ENCODE measurements at places on chromosomes 7 and 10. TPM values are rescaled to one million over a fixed set of nuclear protein-coding genes. Genes with fewer than 3 reads are reported as not detected.

DNA sequence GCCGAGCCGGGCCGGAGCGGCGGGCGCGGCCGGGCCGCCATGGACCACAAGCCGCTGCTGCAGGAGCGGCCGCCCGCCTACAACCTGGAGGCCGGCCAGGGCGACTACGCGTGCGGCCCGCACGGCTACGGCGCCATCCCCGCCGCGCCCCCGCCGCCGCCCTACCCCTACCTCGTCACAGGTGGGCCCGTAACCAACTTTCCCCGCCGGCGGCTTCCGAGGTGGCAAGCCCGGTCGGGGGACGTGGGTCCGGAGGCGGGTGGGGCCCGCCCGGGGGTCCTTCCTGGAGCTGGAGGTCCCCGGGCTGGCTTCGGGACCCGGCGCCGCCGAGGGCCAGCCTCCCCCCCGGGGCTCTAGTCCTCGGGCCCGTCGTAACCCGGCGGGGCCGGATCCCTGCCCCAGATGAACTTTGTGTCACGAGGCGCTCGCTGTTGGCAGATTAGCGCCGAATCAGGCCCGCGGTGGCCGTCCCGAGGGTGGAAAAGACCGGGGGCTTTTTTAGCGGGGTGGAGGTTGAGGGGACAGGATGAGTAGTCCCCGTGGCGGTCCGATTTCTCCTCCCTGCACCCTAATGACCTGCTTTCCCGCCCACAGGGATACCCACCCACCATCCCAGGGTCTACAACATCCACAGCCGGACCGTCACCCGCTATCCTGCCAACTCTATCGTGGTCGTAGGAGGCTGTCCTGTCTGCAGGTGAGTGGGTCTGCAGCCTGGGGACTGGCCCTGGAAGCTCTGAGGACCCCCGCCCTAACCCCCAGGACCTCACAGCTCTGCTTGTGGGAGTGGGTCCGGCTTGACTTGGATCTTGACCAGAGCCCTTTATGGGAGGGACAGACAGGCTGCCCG is 496 bp downstream of the BRI3 start:
- peak; percentile 82 for DNase-seq

The OGDH gene
- total RNA-seq: 789 TPM

GRCh38 chr10:36840788-36841187 is 284.6 kb upstream of the ANKRD30A start:
- no peak for DNase-seq

DNA sequence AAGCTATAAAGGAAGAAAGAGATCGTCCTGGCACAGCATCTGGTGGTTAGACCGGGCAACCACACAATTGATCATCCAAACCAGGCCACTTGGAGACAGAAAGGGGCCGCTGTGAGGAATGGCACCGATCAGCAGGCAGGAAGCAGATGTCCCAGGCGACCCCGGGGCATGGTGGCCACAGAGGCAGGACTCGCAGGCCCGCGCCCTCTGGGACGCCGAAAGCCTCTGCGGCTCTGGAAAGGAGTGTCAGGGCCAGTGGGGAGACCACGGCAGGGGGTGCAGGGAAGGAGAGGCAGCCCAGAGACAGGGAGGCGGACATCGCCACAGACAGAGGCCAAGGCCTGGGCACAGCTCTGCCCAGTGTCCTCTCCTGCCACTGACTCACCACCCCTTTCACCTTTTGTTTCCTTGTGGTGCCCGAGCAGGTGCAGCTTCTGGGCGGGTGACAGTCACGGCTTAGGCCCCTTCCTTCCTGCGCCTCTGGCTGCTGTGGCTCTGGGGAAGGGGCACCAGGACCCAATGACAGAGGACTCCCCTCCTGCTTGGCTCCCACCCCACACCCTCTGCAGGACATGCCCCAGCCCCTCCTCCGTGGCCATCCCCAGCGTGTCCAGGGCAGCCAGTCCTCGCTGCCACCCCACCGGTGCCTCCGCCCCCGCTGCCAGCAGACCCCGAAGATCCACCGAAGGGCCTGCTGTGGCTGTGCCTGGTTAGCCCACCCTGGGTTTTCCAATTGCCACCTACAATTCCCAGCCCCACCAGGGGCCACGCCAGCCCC is 10.9 kb downstream of the STK32C start:
- no peak for DNase-seq

The FLNC gene
- 843 TPM for total RNA-seq

- DNase-seq: no peak
These were observed 19.5 kb downstream of the C10orf67 start for GRCh38 chr10:23325132-23325531.

The DPCD gene
- total RNA-seq: 18.4 TPM

DNA sequence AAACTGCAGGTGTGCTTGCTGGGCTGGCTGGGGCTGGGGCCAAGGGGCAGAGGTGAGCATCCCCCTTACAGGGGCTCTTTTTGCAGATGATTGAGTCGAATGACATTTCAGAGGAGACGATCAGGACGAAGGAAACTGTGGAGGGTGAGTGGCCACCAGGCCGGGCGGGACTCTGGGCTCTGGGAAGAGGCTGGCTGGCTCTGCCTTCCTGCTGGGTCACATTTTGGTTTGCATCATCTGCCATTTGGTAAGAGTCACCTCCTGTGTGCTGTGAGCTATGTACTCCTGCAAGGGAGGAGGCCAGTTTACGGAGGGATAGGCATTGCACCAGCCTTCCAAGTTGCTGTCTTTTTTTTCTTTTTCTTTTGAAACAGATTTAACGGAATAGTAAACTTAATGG is 73.0 kb upstream of the GTF2IRD1 start:
- DNase-seq: no peak

DNA sequence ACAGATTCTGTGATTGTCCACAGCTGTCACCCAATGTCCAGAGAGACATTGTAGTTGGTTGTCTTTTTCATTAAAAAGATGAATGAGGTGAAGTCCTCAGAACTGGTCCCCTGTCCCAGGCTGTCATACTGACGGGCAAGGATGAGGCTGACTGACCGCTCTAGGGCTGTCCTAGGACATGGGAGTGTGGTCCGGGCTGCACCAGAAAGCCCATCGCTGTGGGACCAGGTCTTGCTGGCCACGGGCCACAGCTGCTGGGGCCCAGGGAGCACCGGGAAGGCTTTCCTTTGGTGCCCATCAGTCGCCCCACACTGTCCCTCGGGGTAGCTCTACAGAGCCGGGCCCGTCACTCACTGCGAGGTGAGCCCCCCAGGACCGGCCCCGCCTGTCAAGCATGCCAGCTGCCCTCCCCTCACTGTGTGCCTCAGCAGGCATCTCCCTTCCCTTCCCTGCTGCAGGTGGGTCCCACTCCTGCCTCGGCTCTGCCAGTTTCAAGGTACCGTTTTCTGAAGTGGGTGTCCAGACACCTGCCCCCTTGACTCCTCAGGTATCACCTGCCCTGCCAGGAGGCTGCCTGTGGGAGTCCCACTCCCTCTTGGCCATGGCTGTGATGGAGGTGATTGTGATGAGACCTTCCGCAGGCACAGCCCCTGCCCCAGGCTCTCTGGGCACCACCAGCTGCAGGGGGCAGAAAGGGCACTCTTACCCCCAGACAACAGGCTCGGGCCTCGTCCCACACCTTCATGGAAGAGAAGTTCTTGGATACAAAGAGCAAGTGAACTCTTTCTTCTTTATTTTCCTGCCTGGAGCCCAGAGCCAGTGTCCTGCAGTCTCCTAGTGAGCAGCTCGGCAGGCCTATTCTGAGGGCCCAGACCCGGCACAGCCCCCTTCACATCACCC is 21.7 kb downstream of the LRRC27 start:
- DNase-seq: no peak

The SLC26A3 gene
- total RNA-seq: 0.35 TPM

The ATG9B gene
- total RNA-seq: not detected

The GBX1 gene
- 0.29 TPM for total RNA-seq

GRCh38 chr10:72883861-72884260 is 9.7 kb upstream of the OIT3 start:
- no peak for DNase-seq

DNA sequence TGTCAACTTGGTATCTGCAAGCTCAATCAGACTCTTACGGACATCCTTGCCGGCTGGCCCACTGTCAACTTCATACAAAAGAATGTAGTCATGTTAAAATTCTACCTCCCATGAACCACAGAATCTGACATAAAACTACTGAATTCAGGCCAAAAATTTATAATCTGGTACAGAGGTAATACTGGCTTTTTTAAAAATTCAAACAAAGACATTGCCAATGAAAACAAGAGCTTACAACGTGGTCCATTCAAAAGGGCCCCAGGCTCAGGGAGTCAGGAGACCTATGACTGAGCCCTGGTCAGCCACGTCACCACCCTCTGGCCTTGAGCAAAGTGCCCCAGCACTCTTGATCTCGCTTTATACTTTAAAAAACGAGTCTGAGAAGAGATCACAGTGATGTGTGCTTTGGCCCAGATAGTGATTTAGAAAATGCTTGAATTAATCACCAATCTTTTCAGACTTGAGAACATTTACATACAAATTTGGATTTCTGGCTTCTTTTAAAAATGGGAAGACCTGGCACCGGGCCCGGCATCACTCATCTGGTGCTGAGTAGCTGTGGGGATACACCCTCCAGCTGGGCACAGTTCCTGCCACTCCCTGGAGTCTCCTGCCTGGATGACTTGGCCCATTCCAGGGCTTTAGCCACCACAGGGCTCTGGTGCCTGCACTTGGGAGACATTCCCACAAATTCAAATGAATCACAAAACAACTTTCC is 94.1 kb downstream of the PIP4K2A start:
- peak; percentile 58 for DNase-seq

The LAMTOR4 gene
- total RNA-seq: 103 TPM

Measured in heart left ventricle (tissue), 16 donors.